ENCODE measurements at places on chromosomes 7 and 10. TPM values are rescaled to one million over a fixed set of nuclear protein-coding genes. Genes with fewer than 3 reads are reported as not detected.

The PSAP gene
- total RNA-seq = 452 TPM

The NIPSNAP2 gene
- total RNA-seq = 80.3 TPM

- DNase-seq = no peak
Observed at GRCh38 chr7:34190299-34190698, 285.0 kb downstream of the BMPER start.

DNA sequence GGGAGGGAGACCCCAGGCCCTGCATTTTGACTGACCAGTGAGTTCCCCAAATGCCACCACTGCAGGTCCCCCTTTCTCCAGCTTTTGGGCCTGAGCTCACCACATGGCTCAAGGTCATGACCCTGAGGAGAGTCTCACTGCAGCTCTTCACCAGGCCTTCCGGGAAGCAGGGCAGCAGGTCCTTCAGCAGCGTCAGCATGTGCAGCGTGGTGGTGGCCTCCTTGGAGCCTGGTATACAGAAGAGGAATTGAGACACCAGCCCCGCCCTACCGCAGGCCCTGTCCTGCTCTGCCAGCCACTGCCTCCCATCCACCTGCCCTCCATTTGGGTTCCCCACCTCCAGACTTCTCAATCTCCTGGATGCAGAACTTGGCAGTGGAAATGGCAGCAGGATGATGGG is 13.0 kb downstream of the RRP12 start:
- DNase-seq = peak; percentile 29

DNA sequence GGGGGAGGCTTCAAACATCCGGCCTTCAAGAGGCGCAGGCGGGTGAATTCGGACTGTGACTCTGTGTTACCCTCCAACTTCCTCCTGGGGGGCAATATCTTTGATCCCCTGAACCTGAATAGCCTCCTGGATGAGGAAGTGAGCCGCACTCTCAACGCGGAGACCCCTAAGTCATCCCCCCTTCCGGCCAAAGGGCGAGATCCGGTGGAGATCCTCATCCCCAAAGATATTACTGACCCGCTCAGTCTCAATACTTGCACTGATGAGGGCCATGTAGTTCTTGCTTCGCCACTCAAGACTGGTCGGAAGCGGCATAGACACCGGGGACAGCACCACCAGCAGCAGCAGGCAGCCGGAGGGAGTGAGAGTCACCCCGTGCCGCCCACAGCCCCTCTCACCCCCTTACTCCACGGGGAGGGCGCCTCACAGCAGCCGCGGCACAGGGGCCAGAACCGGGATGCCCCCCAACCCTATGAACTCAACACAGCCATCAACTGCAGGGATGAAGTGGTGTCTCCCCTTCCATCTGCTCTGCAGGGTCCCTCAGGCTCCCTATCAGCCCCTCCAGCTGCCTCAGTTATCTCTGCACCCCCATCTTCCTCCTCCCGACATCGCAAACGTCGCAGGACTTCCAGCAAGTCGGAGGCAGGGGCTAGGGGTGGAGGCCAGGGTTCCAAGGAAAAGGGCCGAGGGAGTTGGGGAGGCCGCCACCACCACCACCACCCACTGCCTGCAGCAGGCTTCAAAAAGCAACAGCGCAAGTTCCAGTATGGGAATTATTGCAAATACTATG is 1.1 kb downstream of the MEPCE start:
- DNase-seq = peak; percentile 66

DNA sequence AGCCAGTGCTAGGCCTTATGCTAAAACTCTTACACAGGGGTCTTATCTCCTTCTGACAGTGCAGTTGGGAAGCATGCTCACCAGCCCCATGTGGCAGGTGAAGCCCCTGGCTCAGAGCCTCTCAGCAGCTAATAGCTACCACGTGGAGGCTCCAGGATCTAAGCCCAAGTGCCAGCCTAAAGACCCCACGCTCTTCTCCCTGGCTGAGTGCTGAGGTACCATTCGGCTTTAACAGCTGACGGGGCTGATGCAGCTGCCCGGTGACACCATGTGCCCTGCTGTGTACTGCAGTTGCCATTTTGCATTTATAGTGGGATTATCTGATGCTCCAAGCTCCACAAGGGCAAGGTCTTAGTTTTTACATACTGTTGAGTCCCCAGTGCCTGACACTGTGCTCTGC is 515.7 kb upstream of the GALNT17 start:
- no peak for DNase-seq

- DNase-seq = no peak
Observed at GRCh38 chr10:44471410-44471809, 86.5 kb upstream of the CXCL12 start.

GRCh38 chr10:72830625-72831024 is 62.9 kb upstream of the OIT3 start:
- DNase-seq = peak; percentile 6

All from H7 (cell line).